Stimulated activated CD4-positive, alpha-beta T cell treated with anti-CD3 and anti-CD28 coated beads, Interleukin-1b, Interleukin-23, amount 100 ng/mL, for 1 hour (primary cell): ENCODE measurements at places on chromosomes 5 and 9.

GRCh38 chr5:137400571-137400970 lies 98.6 kb downstream of the SPOCK1 start:
- DNase-seq = no peak

DNA sequence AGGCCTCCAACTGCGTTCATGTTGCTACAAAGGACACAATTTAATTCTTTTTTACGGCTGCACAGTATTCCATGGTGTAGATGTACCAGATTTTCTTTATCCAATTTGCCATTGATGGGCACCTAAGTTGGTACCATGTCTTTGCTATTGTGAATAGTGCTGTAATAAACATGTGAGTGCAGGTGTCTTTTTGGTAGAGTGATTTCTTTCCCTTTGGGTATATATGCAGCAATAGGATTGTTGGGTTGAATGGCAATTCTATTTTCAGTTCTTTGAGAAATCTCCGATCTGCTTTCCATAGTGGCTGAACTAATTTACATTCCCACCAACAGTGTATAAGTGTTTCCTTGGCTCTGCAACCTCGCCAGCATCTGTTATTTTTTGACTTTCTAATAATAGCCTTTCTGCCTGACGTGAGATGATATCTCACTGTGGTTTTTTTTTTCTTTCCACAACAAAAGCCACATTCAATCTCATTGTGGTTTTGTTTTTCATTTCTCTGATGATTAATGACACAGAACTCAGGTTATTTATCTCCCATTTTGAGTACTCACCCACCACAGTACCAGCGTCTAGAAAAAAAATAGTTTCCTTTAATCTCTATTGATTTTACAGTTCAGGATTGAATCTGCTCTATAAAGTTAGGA lies 21.9 kb downstream of the ARRDC3 start:
- DNase-seq = no peak

DNA sequence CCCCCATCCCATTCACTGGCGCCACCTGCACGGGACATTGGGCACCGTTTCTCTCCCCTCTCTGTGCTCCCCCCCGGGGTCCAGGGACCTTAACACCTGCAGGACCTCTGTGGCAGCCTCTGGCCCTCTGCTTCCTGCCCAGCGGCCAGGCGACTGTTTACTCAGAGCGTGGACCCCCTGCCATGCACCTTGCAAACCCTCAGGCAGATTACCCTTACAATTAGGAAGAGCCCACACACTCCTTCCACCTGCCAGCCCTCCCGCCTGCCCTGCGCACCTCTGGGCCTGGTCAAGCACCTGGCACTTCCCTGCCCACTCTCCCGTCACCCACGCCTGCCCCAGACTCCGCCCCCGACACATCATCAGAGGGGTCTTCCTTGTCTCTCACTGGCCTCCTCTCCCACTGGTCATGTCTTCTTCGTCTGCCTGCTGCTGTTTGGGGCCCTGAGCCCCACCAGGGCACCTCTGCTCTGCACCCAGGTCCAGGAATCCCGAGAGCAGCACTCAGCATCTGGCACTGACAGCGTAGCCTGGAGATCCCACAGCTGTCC lies 281.3 kb upstream of the IRX4 start:
- DNase-seq = no peak

DNA sequence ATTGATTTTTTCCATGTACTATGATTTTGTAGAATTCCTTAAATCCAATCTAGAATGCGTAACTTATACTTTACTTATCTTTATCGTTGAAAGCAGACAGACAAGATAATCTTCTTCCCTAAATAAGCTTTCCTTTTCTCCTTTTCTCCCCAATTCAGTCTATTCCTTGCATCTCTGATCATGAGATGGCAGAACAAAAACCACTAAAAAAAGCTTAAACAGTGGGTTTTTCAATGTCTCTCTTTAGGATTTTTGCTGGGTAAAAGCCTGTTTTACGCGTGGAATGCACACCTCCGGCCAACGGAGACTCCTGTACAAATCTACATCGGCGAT lies 755 bp downstream of the CDKN2B start:
- DNase-seq = no peak

GRCh38 chr5:178108446-178108845 lies 4.9 kb upstream of the N4BP3 start:
- no peak for DNase-seq

GRCh38 chr5:50730841-50731240 lies 64.4 kb downstream of the PARP8 start:
- no peak for DNase-seq
